ENCODE measurements at places on chromosomes 16 and 17. TPM values are rescaled to one million over a fixed set of nuclear protein-coding genes. Genes with fewer than 3 reads are reported as not detected.

The ITGAD gene
- not detected for total RNA-seq

DNA sequence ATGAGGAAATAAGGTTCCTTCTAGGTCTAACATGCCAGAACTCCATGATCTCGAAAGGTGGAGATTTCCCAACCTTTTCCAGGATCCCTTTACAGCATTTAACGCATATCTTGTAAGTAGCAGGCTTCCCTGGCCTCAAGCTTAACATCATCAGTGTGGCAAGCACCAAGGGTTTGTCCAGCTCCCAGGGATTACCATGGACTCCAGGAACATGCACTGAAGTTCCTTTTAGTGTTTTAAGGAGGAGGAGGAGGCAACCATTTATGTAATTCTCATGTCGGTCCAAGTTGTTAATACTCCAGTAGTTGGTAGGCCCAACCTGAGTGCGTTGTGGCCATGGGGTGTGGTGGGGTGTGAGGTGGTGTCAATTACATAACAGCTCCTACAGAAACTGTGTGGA lies 11.8 kb upstream of the SKAP1 start:
- no peak for DNase-seq
- H3K4me3 ChIP-seq, result no peak overlapping the region
- peaks cover 71% of the 10 kb centered on the region for H3K27me3 ChIP-seq
- H3K36me3 ChIP-seq, result no peaks in the 10 kb centered on the region
- peaks cover 9% of the 10 kb centered on the region for H3K4me1 ChIP-seq

DNA sequence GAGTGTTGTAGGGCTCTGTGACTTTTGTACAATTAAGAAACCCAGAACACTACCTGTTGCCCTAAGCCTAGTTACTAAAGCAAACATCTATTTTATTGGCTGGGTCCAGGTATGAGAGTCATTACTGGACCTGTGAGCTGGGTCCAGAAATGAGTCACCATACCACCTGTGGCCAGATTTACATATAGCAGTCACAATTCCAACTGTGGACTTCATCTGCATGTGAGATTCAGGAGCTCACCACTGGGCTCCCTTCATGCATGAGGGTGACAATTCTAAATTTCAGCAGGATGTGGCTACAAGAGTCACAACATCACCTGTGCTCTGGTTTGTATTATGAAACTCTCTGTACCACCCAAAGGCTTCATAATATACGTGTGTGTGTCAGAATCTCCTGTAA lies 2038.0 kb downstream of the TP53TG3F start:
- no peaks in the 10 kb centered on the region for H3K4me1 ChIP-seq
- no peak for DNase-seq
- H3K27ac ChIP-seq, result no peak overlapping the region
- no peaks in the 10 kb centered on the region for H3K27me3 ChIP-seq
- H3K36me3 ChIP-seq, result peaks cover 3% of the 10 kb centered on the region
- H3K4me3 ChIP-seq, result no peak overlapping the region

DNA sequence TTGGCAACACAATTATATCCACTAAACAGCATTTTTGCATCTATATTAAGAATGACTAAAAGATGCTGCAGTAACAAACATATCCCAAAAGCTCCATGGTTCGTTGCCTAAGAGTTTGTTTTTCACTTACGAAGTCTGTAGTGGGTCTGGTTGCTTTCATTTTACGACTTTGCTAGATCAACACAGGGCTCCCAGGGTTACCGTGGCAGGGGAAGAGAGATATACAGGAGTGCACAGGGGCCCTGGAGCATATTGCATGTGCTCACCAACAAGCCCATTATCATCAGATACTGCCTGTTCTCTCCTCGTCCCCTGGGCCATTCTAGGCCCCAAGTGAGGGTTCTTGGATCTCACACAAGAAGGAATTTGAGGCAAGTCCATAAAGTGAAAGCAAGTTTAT lies 3.1 kb upstream of the MMP2 start:
- H3K27me3 ChIP-seq, result peaks cover 12% of the 10 kb centered on the region
- peaks cover 22% of the 10 kb centered on the region for H3K4me1 ChIP-seq
- H3K4me3 ChIP-seq, result peak overlapping the region; percentile 17

DNA sequence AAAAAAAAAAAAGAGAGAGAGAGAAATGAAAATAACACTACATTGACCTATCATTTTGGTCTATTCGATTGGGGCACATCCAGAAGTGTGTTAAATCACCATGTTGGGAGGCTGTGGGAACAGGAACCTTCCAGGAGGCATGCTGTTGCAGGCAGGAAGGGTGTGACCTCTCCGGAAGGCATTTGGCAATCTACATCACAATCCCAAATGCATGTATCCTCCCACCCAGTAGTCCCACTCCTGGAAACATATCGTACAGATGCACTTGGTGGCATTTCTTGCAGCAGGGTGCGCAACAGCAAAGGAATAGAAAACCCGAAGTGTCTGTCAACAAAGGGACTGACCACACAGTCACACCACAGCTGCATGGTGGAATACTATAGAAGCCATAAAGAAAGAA lies 7.9 kb downstream of the PLLP start:
- H3K4me1 ChIP-seq, result peaks cover 4% of the 10 kb centered on the region
- H3K27me3 ChIP-seq, result peaks cover 6% of the 10 kb centered on the region
- no peaks in the 10 kb centered on the region for H3K36me3 ChIP-seq
- no peak overlapping the region for H3K4me3 ChIP-seq
- H3K27ac ChIP-seq, result no peak overlapping the region

Data from neural crest cell (in vitro differentiated cells).